ENCODE measurements at places on chromosomes 2 and 18. TPM values are rescaled to one million over a fixed set of nuclear protein-coding genes. Genes with fewer than 3 reads are reported as not detected.

Gene RBKS
- total RNA-seq: 6.9 TPM

Gene FHOD3
- 1.6 TPM for total RNA-seq

Gene CRYBA2
- not detected for total RNA-seq

Gene ACTR2
- 80.8 TPM for total RNA-seq

Gene DCDC2C
- 0.89 TPM for total RNA-seq

Gene CD8B2
- not detected for total RNA-seq

Gene AMER3
- 0.08 TPM for total RNA-seq

Gene CHRNA1
- not detected for total RNA-seq

DNA sequence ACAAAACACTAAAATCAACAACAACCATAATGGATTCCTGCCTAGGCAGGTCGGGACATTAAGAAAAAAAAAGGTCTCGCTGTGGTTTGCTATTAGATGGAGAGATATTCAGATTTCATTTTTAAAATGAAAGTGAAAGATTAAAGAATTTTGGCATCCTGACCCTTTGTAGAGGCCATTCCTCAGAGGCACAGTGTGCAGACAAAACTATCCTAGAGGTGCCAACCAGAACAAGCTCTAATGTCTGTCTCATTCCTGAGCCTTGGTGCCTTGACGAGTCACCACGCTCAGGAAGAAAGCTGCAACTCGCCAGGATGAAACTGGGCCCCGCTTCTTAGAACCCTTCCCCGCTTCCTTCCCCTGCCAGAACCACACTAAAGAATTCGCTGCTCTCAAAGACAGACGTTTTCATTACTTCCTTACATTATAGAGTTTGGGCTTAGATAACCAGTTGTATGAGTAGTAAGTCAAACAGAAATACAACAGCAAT, 156.0 kb downstream of the TGIF1 start:
- H3K4me1 ChIP-seq: peaks cover 27% of the 10 kb centered on the region
- no peaks in the 10 kb centered on the region for H3K27me3 ChIP-seq
- peak overlapping the region; percentile 88 for H3K27ac ChIP-seq

GRCh38 chr2:233039846-233040530, 7.5 kb downstream of the NEU2 start:
- H3K27me3 ChIP-seq: no peaks in the 10 kb centered on the region
- no peaks in the 10 kb centered on the region for H3K36me3 ChIP-seq
- no peak overlapping the region for H3K27ac ChIP-seq
- H3K4me3 ChIP-seq: no peak overlapping the region
- no peaks in the 10 kb centered on the region for H3K4me1 ChIP-seq

DNA sequence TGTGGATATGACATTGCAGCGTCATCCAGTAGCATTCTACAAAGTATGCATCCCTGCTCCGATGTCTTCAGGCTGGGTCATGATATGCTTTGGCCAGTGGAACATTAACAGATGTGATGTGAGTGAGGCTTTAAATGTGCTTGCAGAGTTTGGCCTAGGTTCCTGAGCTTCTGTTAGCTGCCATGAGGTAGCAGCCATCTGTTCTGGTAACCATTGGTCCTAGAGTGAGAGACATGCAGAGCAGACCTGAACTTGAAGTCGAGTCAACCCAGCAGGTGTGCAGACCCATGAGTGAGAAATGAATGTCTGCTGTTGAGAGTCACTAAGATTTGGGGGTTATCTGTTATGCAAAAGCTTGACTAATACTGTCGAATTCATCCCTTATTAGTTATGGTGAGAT, 73.8 kb upstream of the NABP1 start:
- no peak overlapping the region for H3K4me3 ChIP-seq
- no peaks in the 10 kb centered on the region for H3K4me1 ChIP-seq
- DNase-seq: no peak
- no peaks in the 10 kb centered on the region for H3K27me3 ChIP-seq
- H3K36me3 ChIP-seq: no peaks in the 10 kb centered on the region

- no peak overlapping the region for H3K27ac ChIP-seq
- no peaks in the 10 kb centered on the region for H3K27me3 ChIP-seq
- no peaks in the 10 kb centered on the region for H3K36me3 ChIP-seq
Observed at GRCh38 chr2:135607561-135607960, 76.3 kb downstream of the R3HDM1 start.

DNA sequence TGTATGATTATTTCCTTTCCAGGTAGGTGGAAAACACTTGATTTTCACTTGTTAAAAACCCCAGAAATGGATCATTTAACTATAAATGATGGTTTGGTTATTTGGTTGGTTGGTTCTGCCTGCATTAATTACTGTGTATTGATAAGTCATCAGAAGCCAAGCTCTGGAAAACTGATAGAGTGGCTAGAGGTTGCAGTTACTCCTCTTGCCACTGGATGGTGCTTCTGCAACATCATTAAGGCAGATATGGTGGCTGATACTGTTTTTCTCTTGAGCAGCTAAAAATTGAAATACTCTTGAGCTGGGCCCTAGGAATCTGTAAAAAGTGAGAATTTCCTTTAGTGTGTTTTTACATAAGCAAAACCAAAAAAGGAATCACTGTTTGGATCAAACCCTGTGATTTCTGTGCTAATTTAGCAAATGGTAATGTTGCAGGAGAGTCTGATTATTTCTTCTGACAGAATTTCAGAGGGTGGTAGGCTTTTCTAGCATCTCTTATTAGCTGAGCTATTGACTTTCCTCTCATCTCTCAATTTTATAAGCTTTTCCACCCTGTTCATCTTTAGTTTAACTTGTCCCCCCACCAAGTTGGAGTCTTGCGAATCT, 54.3 kb downstream of the RAB10 start:
- H3K27me3 ChIP-seq: no peaks in the 10 kb centered on the region
- no peak for DNase-seq
- no peak overlapping the region for H3K27ac ChIP-seq
- H3K4me3 ChIP-seq: no peak overlapping the region

DNA sequence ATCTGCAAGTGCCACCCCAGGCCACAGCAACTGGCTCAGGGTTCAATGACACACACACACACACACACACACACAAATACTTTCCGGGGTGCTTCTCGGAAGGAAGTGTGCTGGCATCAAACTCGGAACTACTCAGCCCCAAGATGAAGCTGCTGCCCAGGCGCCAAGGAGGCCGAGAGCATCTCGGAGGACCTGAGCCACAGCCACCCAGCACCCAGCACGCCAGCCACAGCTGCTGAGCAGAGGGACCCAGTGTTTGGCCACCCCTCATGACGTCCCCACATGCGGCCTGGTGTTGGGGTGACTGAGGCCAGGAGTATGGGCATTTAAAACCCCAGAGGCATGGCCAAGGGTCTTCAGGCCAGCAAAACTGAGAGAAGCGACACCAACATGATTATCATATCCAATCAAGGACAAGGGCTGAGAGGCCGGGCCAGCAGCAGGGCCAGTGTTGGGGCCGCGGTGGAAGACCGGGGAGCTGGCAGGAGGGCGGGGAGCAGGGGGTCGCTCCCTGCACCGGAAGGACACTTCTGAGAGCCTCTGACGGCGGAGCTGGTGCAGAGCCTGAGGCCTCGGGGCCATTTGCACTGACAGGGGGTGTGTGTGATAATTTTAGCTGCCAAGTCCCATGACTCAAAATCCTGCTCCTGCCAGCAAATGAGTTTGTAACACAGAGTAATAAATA, 61.8 kb downstream of the BIN1 start:
- H3K36me3 ChIP-seq: no peaks in the 10 kb centered on the region
- H3K27ac ChIP-seq: no peak overlapping the region
- H3K27me3 ChIP-seq: no peaks in the 10 kb centered on the region
- DNase-seq: no peak

DNA sequence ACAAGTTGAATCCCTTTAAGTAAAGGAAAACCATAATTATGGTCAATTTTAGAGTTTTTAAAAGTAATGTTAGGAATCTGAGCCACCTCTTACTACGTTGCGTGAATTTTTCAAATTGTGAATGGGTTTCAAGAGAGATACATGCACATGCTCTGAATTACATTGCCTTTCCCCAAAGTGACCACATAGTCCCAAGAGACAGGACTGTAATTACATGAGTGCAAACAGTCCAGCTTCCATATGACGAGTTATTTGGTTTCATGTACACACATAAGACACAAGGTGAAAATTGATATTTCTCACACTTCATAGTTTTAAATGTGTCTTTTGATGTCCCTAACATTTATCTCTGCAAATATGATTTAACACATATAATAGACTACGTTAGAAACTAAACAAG, 850.8 kb downstream of the LRP1B start:
- no peak for DNase-seq
- no peak overlapping the region for H3K27ac ChIP-seq
- no peaks in the 10 kb centered on the region for H3K4me1 ChIP-seq
- H3K36me3 ChIP-seq: no peaks in the 10 kb centered on the region
